Stimulated activated CD8-positive, alpha-beta memory T cell treated with anti-CD3 and anti-CD28 coated beads, Interleukin-7, amount 100 ng/mL, for 24 hours (primary cell): ENCODE measurements at places on chromosomes 4 and X.

DNA sequence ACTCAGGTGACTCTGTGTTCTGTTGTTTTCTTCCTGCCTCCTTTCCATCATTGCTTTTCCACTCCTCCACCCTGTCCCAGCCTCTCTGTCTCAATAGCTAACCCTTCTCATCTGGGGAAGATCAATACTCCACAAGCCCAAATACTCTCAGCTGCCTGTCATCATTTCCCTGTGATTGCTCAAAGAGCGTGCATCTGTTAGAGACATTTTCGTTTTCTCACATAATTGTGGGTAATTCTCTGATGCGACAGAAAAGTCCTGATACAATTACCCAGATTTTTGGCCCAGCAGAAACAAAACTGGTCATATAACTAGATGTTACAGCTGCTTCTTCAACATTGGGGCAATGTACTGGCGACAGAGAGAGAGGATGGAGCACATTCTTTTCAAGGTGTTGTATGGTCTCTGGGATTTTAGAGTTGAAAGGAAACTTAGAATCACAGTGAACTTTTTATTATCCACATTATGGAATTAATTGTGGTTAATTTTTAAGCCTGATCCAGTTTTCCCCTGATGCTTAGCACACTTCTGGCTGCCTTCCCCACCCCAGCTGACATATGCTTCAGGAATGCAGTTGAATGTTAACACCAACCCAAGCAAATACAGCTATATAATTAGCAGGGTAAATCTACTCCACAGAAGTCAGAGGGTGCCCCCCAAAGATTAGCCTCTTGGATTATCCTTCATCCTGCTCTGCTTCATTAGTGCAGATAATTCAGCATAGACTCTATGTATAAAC lies 171.4 kb upstream of the ANXA3 start:
- no peak for DNase-seq

GRCh38 chrX:63128509-63128908 lies 222.6 kb downstream of the SPIN4 start:
- DNase-seq, result no peak

- no peak for DNase-seq
Observed at GRCh38 chr4:20176881-20177280, 74.8 kb upstream of the SLIT2 start.

DNA sequence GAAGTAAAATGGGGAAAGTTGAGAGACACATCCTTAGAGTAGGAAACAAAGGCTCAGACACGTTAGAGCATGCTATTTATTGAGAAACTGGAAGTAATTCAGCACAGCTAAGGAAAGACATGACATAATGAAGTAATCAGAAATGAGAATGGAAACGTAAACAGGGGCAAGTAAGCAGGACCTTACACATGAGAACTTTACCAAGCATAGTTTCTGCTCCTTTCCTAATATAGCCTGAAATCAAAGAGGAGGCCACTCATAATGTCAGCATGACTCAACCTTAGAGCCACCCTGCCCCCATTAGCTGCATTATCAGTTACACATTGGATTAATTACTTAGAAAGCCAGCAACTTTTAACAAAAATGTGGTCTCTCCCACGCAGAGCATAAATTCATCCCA lies 558.3 kb upstream of the GRIA3 start:
- no peak for DNase-seq

- DNase-seq, result no peak
Observed at GRCh38 chrX:35023683-35024082, 81.1 kb downstream of the FAM47B start.

DNA sequence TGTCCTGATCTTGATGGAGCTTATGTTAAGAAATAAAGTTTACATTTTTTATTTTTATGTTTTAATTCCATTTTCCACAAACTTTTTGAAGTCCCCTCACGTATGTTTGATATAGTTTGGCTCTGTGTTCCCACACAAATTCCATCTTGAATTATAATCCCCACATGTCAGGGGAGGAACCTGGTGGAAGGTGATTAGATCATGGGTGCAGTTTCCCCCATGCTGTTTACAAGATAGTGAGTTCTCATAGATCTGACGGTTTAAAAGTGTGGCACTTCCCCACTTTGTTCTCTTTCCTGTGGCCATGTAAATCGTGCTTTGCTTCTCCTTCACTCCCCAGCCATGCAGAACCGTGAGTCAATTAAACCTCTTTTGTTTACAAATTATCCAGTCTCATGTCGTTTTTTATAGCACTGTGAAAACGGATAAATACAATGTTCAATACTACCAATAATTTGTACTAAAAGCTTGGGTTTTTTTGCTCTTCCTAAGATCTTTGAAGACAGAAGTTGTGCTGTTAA lies 89.8 kb downstream of the PAPSS1 start:
- no peak for DNase-seq

- DNase-seq, result no peak
Observed at GRCh38 chrX:113741744-113742143, 842.1 kb upstream of the HTR2C start.

DNA sequence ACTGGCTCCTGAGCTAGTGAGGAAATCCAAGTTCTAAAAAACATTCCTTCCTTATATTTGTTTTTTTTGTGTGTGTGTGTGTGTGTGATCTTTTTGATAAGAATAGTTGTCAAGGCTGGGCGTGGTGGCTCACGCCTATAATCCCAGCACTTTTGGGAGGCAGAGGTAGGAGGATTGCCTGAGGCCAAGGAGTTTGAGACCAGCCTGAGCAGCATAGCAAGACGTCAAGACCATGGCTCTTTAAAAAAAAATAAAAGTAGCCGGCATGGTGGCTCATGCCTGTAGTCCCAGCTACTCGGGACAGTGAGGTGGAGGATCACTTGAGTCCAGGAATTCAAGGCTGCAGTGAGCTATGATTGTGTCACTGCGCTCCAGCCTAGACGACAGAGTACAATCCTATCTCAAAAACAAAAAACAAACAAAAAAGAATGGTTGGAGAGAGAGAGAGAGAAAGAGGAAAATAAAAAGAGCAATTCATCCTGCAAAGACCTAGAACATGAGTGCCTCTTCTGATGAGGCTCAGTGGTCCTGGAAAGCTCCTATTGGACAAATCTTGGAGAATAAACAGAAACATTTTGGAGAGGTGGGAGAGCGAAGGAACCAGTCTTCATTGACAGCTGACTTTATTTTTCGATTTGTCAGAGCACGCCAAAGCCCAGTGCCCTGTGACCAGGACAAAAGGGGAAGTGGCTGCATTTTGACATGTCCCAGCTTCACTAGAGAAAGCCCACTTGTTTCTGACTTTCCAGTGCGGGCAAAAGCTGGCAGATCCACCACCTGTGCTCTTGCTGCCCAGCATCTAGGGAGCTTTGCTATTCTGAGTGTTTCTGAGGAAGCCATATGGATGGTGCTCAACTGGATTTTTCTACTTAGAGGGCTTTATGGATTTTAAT lies 244.7 kb downstream of the PALLD start:
- no peak for DNase-seq

DNA sequence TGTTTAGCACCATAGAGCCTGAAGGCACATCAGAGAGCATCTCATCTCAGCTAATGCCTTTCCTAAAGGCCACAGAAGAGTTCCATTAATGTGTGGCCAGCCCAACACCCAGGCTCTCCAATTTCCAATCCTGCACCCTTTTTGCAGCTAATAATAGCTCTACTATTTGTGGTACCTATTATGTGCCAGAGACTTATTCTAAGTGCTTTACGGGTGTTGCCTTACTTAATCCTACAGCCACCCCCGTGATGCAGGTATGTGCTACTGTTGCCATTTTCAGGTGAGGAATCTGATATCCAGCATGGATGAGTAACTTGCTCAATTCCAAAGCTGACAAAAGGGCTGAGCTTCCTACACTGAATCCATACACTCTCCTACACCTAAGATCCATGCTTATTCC lies 217.6 kb upstream of the GALNT7 start:
- no peak for DNase-seq

DNA sequence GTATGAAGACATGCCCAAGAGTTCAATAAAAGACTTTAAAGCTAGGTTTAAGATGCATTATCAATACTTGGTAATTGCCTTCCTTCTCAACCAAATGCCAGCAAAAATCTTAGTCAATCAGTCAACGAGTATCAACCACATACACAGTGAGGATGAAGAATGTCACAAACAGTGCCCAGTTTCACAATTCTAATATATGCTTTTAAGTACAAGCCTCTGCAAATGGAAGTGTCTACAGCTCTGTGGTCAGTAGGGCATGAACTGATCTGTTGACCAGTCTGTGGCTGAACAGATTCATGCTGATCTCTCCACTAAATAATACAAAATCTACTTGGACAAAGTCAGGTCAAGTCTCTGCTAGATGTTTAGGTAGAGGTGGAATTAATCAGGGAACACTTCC lies 27.9 kb downstream of the PPARGC1A start:
- no peak for DNase-seq

GRCh38 chr4:172543249-172543648 lies 625.4 kb upstream of the GALNT7 start:
- DNase-seq, result no peak

GRCh38 chrX:96183843-96184242 lies 500.8 kb upstream of the DIAPH2 start:
- no peak for DNase-seq

- no peak for DNase-seq
Observed at GRCh38 chr4:155367608-155368007, 9.2 kb downstream of the MAP9 start.

DNA sequence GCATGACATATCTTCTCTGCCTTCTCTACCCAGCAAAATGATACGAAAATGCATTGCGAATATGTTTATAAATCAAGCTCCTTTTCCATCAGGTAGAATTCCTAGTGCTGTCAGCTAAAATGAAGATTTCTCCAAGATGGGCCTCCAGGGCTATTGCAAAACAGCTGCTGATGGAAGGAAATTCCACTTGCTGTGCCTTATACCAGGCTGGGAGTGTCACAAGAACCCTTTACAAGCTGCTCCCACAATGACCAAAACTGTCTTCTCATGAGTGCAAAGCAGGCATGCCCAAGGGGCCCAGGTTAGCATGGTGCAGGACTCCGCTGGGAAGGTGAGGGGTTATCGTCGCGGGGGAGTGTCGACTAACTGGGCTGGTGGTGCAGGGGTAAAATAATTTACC lies 8.7 kb downstream of the HNRNPH2 start:
- DNase-seq, result no peak

DNA sequence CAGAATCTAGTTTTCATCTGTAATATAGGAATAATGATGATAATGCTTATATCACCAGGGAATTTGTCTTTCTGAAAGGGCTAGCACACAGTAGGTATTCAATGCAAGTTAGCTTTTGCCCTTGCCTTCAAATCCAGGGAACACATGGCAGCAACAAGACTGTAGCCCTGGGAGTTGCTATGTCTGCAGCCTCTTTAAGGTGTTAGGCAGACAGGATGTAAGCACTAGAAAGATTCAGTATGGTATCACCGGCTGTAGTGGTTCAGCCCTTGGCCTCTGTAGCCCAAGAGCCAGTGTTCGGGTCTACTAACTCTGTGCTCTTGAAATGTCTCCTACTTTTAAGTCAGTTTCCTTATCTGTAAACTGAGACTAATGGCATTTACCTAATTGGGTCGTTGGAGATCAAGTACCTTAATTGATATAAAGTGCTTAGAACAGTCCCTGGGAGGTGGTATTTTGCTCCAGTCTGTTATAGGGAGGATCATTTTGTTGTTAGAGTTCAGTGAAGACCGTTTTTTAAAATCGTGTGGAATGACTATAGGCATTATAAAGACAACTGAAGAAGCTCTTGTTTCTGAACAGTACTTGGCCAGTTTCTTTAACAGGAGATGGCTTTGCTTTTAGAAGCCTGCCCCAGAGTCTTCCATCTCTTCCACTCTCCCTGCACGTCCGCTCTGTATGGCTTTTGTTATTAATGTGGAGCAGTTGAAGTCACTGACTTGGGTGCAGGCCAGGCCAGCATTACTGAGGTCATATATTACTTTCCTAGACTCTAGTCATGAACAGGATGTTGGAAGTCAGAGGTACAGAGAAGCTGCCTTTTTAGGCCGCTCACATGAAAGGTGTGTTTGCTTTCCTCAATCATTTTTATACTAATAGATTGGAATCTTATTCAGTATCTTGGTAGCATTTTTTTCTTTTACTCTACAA lies 44.8 kb downstream of the GAB1 start:
- no peak for DNase-seq

GRCh38 chr4:26884026-26884425 lies 23.4 kb downstream of the STIM2 start:
- no peak for DNase-seq

DNA sequence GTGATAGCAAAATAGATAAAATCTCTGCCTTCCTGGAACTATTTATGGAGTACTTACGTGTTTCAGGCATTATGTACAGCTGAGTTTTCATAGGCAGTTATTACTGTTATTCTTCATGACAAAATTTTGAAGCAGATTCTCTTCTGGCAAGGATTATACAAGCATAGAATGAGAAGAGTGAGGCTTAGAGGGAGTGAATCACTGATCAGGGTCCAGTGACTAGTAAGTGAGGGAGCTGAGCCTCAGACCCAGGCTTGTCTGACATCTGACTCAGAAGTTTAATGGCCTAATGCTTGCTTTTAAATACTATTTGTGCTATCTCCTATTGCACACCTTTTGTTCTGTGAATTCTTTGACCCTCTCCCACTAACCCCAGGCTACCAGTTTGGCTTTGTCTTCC lies 110.6 kb downstream of the DTHD1 start:
- no peak for DNase-seq
